Dorsolateral prefrontal cortex (tissue), 122 donors: ENCODE measurements at places on chromosomes 5 and 9. TPM values are rescaled to one million over a fixed set of nuclear protein-coding genes. Genes with fewer than 3 reads are reported as not detected.

NRG2 gene
- total RNA-seq: 13.5 TPM

DCTN4 gene
- total RNA-seq: 96.5 TPM

PCDHGA2 gene
- 5.2 TPM for total RNA-seq

PCDHA11 gene
- 11.8 TPM for total RNA-seq

FAXDC2 gene
- total RNA-seq: 58.0 TPM

OR1Q1 gene
- 1.2 TPM for total RNA-seq

TXNDC15 gene
- total RNA-seq: 57.2 TPM

SLC36A2 gene
- not detected for total RNA-seq

TTC23L gene
- total RNA-seq: 2.6 TPM

HK3 gene
- total RNA-seq: 1.1 TPM

C1QTNF2 gene
- total RNA-seq: 3.3 TPM

PLCXD3 gene
- 12.6 TPM for total RNA-seq

LCN15 gene
- 7.7 TPM for total RNA-seq

ZNF354C gene
- total RNA-seq: 6.0 TPM

SLCO6A1 gene
- total RNA-seq: not detected

AK8 gene
- total RNA-seq: 5.2 TPM

CDH10 gene
- 40.7 TPM for total RNA-seq

GLE1 gene
- 18.0 TPM for total RNA-seq

SH3GL2 gene
- 200 TPM for total RNA-seq

SHOC1 gene
- not detected for total RNA-seq

IGFBPL1 gene
- total RNA-seq: 1.1 TPM

LTC4S gene
- total RNA-seq: 7.5 TPM

CCNJL gene
- total RNA-seq: 2.0 TPM

GPR107 gene
- 51.2 TPM for total RNA-seq

SMIM33 gene
- not detected for total RNA-seq

GPRIN1 gene
- total RNA-seq: 46.4 TPM

SNCB gene
- 448 TPM for total RNA-seq

SIGMAR1 gene
- total RNA-seq: 27.5 TPM

C1QTNF3 gene
- total RNA-seq: 10.9 TPM

QRFP gene
- not detected for total RNA-seq

TMC1 gene
- total RNA-seq: 1.1 TPM

INSL6 gene
- total RNA-seq: not detected
